ENCODE measurements at places on chromosomes 13 and 19.

GRCh38 chr13:94335761-94336526 is 143.5 kb downstream of the DCT start:
- DNase-seq, result no peak

DNA sequence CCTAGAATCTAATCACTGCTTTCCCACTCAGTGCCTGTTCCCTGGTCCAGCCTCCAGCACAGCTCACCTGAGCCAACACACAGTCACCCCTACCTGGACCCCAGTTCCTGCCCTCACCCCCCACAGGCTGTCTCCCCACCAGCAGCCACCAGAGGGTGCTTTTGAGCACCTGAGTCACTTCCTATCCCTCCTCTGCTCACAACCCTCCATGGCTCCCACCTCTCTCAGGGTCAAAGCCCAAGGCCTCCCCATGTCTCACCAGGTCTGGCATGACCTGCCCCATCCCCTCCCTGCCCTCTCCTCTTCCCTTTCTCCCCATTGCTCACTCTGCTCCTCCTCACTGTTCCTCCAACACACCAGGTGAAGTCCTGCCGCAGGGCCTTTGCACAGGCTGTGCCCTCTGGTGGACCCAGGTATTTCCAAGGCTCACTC is 7.1 kb upstream of the DPP9 start:
- no peak for DNase-seq

- peak; percentile 99 for DNase-seq
Measured at GRCh38 chr19:48637449-48637947, 319 bp upstream of the DBP start.

DNA sequence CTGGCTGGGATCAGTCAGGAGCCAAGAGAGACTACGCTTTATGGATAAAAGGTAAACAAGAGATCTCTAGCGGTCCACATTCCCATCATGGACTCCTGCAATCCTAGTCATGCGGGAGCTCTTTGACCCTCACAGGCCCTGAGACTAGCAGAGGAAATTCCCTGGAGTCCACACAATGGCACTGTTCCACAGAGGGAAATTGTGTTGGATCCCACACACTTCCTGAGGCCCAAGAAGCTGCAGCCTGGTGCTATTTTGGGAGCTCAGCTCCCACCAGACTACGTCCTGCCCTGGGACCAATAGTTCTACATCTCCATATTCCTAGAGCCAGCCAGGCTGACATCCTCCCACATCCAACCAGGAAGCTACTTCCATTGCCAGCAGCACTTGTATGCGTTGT is 2358.4 kb downstream of the PCDH9 start:
- no peak for DNase-seq

- DNase-seq, result no peak
Measured at GRCh38 chr19:30856376-30856775, 484.2 kb downstream of the ZNF536 start.

DNA sequence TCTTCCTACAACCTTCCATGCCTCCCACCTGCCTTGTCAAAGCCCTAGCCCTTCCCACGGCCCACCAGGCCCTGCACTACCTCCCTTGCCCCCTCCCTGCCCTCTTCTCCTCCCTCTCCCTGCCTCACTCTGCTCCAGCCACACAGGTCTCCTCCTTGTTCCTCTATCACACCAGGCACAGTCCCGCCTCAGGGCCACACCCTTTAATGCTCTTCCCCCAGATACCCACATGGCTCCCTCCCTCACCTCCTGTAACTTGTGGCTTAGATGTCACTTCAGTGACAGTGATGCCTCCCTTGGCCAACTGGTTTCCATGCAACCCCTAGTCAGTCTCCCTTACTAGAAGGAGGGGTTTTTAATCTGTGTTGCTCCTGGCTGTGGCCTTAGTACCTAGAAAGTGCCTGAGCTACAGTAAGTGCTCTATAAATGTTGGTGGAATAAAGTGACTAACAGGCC is 1.3 kb downstream of the SIRT6 start:
- DNase-seq, result no peak

DNA sequence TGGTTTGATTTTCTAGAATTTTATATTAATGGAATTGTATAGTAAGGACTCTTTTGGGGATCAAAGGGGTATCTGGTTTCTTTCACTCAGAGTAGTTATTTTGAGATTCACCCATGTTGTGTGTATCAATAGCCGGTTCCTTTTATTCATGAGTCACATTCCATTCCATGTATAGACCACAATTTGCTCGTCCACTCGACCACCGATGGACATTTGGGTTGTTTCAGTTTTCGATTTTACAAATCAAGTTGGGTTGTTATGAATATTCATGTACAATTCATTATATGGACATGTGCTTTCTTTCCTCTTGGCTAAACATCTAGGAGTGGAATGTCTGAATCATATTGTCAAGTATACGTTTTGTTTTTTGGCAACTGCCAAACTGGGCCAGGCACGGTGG is 9.6 kb upstream of the EMP3 start:
- DNase-seq, result no peak

GRCh38 chr13:74476788-74477187 is 342.6 kb upstream of the KLF12 start:
- no peak for DNase-seq

DNA sequence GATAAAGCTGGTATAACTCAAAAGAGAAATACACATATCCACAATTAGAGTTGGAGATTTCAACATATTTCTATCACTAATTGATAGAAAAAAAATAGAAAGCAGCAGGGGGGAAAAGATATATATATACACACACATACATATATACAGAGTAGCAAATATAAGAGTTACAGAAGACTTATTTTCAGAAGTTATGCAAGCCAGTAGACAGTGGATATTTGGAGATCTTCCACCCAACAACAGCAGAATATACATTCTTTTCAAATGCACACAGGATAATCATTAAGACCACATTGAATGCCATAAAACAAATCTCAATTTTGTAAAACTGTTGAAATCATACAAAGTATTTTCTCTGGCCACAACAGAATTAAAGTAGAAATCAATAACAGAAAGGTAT is 192.8 kb downstream of the LACC1 start:
- DNase-seq, result no peak

DNA sequence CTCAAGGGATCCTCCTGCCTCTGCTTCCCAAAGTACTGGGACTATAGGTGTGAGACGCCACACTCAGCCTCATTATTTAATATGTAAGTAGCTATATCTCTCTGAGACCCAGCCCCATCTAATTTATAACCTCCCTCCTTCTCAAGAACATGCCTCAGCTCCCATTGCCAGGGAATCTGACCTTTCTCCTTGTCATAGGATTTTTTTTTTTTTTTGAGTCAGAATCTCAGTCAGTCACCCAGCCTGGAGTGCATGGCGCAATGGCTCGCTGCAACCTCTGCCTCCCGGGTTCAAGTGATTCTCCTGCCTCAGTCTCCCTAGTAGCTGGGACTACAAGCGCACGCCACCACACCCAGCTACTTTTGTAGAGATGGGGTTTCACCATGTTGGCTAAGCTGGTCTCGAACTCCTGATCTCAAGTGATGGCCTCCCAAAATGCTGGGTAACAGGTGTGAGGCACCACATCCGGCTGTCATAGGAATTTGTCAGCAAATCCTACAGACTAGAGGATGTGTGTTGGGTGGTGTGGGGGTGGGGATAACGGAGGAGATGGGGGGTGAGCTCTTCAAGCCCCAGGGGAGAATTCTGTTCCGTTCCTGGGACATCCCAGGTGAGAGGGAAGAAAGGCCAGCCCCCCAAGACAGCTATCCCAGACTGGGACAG is 5.1 kb upstream of the EPS8L1 start:
- DNase-seq, result no peak

GRCh38 chr13:29648760-29649159 is 53.3 kb upstream of the SLC7A1 start:
- no peak for DNase-seq

DNA sequence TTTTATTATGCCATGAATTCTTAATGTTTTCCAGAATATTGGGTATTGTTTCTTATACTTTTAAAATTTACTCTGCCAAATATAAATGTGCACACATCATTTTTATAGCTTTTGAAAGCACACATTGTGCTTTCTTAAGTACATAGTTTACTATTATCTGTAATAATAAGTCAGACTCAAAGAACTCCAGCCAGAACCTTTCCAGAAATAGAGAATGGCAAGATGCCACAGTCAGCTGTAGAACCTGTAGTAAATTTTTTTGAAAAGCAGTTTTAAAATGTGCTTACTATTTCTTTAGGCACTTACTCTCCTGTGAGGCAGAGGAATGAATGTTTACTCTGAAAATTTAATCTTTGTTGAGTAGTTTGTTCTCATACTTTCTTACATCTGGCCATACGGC is 1287.1 kb downstream of the PCDH9 start:
- peak; percentile 65 for DNase-seq
